ENCODE measurements at places on chromosomes 5 and 9.
A peak's percentile ranks its signal among the peaks of the same experiment; 100 is the strongest.

- no peak for DNase-seq
Measured at GRCh38 chr5:145660897-145661640, 174.1 kb downstream of the PRELID2 start.

GRCh38 chr5:1037671-1038416, 29.2 kb downstream of the NKD2 start:
- no peak for DNase-seq

GRCh38 chr5:158301186-158301585, 442.2 kb upstream of the CLINT1 start:
- no peak for DNase-seq

DNA sequence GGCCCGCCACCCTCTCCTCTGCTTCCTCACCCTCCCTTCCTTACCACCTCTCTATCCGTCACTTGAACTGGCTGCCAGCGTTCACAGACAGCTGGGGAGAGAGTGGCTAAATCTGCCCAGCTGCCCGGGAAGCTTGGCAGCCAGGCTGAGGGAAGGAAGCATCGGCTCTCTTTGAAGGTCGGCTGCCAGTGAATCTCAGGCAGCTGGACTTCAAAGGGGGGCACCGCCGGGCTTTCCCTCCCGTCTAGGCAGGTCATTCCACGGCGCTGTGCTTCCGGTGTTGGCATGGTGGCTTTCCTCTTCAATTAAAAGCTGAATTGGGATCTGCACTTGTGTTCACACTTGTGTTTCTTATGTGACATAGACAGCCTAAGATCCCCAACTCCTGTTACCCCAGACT, 174.0 kb downstream of the GDNF start:
- DNase-seq = no peak

DNA sequence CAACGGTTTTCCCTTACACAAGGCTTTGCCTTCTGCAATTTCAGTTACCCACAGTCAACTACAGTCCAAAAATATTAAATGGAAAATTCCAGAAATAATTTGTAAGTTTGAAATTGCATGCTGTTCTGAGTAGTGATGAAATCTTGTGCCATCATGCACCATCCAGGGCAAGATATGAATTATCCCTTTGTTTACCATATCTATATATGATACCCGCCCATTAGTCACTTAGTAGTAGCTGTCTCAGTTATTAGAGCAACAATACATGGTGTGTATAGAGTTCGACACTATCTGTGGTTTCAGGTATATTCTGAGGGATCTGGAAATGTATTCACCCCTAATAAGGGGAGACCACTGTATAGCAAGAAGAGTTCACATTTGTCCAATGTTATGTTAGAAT, 29.4 kb downstream of the ERBIN start:
- no peak for DNase-seq

GRCh38 chr5:172418862-172419814, 35.2 kb downstream of the SH3PXD2B start:
- DNase-seq = no peak

GRCh38 chr5:140136624-140137023, 10.9 kb downstream of the IGIP start:
- DNase-seq = no peak

- no peak for DNase-seq
Measured at GRCh38 chr9:123319541-123320339, 36.3 kb upstream of the CRB2 start.

- DNase-seq = peak; percentile 49
Measured at GRCh38 chr9:71285191-71285656, 163.8 kb upstream of the TRPM3 start.

DNA sequence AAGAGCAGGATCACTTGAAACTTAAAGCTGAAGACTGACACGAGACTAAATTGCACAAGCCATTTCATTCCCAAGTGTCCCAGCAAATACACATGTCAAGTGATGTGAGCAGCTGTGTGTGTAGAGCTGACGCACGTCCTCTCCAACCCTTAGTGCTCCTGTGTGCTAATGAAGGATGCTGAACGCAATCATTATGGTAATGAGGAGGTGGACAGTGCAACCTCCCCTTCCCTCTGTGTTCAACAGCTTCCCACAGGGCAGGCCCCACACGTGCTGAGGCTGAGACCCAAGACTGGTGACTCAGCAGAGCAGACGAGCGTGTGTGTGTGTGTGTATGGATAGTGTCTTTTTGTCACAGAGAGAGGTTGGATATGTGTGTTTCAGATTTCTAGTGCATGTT, 702.1 kb downstream of the SEMA5A start:
- DNase-seq = no peak

- no peak for DNase-seq
Measured at GRCh38 chr5:177302354-177303110, 987 bp downstream of the RAB24 start.

DNA sequence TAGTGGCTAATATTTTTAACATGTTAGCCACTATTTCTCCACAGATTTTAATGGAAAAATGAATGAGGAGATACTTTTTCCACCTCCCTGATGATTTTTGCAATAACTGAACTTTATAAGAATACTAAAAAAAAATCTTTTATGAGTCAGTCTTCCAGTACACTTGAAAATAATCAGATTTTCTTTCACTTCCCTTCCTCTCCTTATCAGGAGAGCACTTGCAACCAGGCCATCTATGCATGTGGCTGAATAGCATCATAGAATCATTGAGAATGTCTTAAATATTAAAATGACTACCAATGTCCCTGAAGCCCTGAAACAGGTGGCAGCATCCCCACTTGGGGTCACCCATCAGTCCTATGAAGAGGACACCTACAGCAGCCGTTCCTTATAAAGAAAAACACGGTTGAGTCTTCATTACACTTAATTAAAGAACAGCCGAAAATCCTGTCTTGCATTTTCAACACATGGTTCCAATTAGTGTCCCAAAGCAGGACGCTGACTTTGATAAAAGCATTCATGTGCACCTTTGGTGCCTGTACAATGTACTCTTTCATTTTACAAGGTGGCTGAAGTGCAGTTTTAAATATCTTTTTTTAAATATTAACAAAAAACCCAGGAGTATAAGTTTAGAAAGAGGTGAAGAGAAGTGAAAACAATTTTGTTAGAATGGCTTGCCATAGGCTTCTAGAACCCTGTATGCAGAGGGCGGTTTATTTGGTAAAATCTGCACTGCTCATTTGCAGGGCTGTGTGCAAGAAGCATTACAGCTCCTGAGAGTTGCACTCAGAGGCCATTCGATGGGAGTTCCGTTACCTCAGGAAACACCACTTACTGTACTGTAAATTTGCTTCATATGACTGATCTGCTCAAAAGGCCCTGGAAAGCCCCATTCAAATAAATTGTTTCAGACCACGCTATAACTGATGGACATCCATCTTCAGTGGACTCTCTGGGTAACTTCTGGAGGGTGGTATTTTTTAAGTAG, 106.9 kb upstream of the VCAN start:
- DNase-seq = no peak

GRCh38 chr5:110179321-110179720, 489.6 kb downstream of the MAN2A1 start:
- DNase-seq = no peak

DNA sequence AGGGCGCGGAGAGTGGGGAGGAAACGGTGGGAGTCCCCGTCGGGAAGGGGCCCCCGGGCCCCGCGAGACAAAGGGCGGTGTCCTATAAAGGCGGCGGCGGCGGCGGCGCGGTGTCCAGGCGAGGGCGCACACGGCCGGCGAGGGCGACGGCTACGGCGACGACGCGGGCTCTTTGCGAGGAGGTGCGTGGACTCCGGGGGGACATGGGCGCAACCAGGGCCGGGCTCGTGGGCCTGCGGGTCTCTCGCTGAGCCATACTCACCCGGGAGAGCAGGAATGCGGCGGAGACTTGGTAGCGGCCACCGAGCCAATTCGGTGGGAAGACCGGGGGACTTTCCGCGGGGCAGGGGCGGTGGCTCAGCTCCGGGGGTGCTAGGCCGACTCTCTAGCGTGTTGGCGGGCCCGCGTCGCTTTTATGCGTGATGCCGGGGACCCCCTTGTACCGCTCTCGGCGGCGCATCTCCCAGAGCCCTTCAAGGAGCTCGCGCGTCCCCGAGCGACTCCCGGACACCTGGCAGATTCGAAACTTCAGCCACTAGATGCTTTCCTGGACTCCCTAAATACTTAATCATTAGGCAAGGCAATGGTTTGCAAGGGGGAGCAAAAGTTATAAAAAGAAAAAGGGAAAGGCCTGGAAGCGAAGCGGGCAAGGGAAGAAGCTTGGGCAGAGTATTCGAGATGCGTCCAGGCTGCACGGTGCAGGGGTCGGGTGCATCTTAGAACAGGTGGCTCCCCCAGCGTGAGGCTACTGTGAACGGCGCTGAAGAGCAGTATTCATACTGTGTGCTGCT, 5.9 kb upstream of the TAL2 start:
- DNase-seq = no peak

- no peak for DNase-seq
Measured at GRCh38 chr9:110847671-110848070, 179.1 kb downstream of the MUSK start.

GRCh38 chr9:131817627-131818026, 77.8 kb upstream of the RAPGEF1 start:
- no peak for DNase-seq

- DNase-seq = no peak
Measured at GRCh38 chr9:125752070-125752628, 5.0 kb downstream of the PBX3 start.

DNA sequence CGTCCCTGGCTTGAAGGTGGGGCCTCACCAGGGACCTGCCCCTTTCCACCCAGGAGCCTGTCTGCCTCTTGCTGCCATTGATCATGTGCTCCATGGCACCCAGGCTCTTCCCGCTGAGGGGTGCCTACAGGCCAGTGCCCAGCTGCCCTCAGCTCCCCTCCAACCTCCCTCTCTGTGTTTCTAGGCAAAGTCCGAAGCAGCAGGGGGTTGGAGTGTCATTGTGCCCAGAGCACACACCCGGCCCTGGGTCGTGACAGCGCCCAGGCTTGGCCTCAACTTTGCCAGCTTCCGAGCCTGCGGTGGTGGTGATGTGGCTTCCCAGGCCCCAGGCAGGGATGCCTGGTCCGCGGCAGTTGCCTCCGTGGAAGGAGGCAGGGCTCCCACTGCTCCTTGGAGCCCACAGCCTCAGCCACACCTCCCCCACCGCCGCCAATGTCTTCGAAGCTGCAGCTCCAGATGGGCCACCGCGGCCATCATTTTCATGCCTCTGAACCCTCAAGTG, 52.4 kb downstream of the GTF3C4 start:
- DNase-seq = no peak

GRCh38 chr9:97411440-97411788, 482 bp upstream of the TDRD7 start:
- DNase-seq = no peak

DNA sequence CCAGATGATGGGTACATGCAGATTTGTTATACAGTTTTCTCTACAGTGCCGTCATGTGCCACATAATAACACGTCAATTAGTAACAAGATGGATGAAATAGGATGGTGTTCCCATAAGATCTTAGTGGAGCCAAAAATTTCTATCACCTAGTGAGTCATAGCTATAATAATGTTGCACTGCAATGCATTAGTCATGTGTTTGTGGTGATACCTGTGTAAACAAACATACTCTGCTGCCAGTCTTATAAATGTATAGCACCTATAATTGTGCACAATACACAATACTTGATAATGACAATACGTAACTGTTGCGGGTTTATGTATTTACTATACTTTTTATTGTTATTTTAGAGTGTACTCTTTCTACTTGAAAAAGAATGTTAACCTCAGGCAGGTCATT, 865.4 kb downstream of the MAT2B start:
- no peak for DNase-seq

DNA sequence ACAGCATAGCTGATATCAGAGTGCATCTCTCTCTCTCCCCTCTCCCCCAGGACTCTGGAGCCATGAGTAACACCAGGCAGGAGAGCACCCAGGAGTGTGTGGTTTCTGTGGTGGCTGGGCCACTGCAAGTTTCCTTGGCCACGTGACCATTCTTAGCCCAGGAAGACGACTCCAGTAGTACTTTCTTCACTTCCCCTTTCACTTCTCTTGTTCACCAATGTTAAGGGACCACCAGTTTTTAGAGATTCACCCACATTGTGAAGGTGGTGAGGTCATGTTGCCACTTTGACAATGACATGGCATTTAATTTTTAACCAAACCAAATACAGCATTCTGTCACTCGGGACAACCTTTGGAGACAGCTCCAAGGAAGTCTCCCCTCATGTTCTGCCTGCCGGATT, 17.9 kb upstream of the DAPK1 start:
- DNase-seq = peak; percentile 15

DNA sequence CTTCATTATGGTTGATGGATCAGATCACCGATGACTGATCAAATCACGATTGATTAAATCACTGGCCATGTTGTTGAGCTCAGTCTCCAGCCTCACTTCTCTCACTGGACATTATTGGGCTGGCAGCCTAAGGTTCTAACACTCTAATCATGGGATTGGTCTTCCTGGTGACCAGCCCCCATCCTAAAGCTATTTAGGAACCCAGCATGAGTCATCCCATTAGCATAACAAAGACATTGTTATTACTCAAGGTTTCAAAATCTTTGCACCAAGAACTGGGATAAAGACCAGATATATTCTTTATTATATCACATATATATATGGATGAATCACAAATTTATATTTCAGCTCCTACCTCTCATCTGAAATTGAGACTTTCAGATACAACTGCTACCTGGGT, 272.1 kb upstream of the IL12B start:
- no peak for DNase-seq

All from CD4-positive, alpha-beta T cell treated with Interleukin-12 subunit alpha and Interleukin-12 subunit beta, for 1 hour (primary cell).